Fibroblast of mammary gland (primary cell): ENCODE measurements at places on chromosomes 3 and 15.

- DNase-seq: no peak
Measured at GRCh38 chr3:106275592-106275991, 406.8 kb upstream of the CBLB start.

DNA sequence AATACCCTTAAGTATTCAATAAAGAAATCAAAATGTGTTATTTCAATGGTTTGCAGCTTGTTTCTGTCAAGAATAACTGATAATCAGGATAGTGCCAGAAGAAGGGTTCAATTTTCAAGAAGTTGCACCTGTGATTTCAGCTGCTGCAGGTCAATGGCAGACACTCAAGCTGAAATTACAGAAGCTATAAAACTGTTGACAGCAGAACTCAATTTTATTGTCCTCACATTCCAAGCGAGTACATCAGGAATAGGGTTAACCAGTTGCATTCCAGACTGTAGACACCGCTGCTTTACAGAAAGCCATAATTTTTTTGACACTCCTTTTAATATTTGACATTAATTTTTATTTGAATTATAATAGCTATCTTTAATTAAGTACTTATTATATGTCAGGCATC is 364.1 kb downstream of the CGGBP1 start:
- no peak for DNase-seq

GRCh38 chr3:106103383-106103782 is 234.6 kb upstream of the CBLB start:
- DNase-seq: no peak

- DNase-seq: peak; percentile 23
Measured at GRCh38 chr3:11384074-11384473, 111.9 kb downstream of the ATG7 start.

DNA sequence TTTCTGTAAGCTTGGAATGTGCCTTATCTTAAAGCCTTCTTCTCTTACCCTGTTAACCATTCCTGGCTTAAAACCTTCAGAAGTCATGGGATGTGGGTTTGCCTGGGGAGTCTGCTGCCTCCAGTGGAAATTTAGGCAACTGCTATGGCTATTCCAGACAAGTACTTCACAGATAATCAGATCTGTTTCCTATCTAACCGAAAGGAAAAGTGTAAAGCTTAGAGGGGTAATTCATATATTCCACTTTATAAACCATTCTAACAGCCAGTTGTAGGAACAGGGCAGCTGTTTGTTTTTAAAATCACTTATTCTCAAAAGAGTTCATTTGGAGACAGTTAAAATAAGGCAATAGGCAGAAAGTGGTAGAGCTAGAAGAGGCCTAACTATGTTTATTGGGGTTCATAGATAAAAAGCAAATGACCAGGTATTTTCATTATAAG is 219.9 kb downstream of the TCF12 start:
- DNase-seq: peak; percentile 74

DNA sequence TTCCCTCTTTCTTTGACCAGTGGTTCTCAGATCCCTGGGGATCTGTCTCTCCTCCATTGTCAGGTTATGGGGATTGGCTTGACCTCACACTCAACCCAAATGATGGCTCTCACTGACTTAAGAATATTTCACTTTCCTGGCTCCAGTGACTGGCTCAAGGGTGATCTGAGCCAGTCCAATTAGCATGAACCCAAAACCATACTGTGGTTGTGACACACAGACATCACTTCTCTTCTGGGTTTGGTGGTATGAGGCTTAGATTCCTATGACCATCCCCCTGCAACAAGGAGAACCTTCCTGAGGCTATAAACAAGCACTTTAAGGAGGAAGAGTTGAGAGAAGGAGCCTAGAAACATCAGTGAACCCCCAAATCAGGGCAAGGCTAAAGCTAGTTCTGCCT is 85.8 kb downstream of the KCNAB1 start:
- peak; percentile 33 for DNase-seq

DNA sequence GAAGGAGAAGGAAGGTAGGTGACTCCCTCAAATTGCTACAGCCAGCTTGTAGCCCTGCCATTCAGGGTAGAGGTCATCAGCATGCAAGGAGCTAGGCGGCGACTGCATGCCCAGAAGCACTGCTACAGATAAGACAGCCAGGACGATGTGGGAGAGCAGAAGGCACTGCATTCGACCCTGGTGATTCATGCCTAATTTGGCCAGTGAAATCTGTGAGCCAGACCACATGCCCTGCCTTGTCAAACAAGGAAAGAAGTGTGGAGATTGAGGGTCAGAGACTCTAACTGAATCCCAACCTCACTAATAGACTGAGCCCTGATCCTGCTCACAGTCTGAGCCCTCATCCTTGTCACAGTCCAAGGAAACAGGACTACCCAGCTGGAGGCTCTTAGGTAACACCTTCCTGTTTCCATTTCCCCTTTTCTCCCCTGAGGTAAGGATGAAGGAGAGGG is 86.6 kb downstream of the LINGO1 start:
- DNase-seq: peak; percentile 81

- DNase-seq: peak; percentile 35
Measured at GRCh38 chr3:138079901-138080300, 35.5 kb downstream of the DZIP1L start.

- DNase-seq: no peak
Measured at GRCh38 chr15:78828920-78829319, 17.7 kb upstream of the ADAMTS7 start.

GRCh38 chr3:122576174-122576940 is 1.1 kb upstream of the PARP15 start:
- peak; percentile 18 for DNase-seq
